ENCODE measurements at places on chromosomes 4 and X.

GRCh38 chr4:17535906-17536305, 20.9 kb downstream of the CLRN2 start:
- DNase-seq, result no peak

DNA sequence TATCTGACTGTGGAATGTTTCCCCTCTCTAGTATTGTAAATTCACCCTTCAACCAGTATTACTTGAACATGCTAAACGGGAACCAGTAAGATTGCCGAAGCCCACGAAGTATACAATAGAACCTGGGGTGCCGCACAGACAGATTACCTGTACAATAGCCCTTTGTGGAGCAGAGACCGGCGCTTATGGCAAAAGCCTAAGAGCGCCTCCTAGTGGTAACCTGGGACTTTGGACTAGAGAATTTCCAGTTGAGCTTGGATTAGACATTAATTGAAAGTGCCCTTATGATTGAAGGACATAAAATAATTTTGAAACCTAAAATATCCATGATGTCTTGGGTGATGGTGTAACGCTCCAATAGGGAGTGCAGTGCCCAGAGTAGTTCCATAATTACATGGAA, 14.1 kb downstream of the ZNF157 start:
- peak; percentile 35 for DNase-seq

DNA sequence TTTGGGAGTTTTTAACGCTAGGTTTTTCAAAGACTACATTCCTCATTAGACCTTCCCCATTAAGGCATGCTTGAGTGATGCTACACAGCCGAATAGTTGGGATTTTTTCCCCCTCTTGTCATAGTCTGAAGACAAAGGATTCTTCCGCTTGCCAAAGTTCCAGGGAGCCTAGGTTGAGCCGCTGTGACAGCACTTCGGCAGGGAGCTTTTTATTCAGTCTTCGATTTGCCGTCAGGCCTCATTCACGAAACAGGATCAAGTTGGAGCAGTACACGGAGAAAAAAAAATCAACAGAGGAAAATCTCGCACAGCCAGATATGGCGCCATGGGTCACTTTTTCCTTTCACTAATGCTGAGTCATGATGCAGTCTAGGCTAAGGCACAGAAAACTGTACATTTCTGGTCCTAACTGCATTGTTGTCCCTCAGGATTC, 24.3 kb downstream of the SHROOM3 start:
- no peak for DNase-seq

GRCh38 chr4:183211533-183211932, 108.5 kb downstream of the CLDN22 start:
- DNase-seq, result no peak

DNA sequence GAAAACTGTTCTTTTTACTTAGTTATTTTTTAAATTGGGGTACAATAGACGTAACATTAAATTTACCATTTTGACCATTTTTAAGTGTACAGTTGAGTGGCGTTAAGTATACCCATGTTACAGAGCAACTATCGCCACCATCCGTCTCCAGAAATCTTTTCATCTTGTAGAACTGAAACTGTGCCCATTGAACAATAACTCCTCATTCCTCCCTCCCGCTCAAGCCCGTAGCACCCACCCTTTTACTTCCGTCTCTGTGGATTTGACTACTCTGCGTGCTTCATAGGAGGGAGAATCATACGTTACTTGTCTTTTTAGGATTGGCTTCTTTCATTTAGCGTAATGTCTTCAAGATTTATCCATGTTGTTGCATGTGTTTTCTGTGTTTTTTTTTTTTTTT, 55.3 kb downstream of the TMEM131L start:
- DNase-seq, result no peak
